Trophoblast cell (in vitro differentiated cells and primary cell): ENCODE measurements at places on chromosomes 3 and 15.

GRCh38 chr3:74267131-74267530 is 347.3 kb downstream of the CNTN3 start:
- H3K36me3 ChIP-seq, result no peaks in the 10 kb centered on the region
- no peaks in the 10 kb centered on the region for H3K4me1 ChIP-seq
- H3K27me3 ChIP-seq, result no peaks in the 10 kb centered on the region
- no peak overlapping the region for H3K4me3 ChIP-seq
- peak; percentile 11 for DNase-seq

- no peak for DNase-seq
- no peak overlapping the region for H3K4me3 ChIP-seq
- H3K36me3 ChIP-seq, result no peaks in the 10 kb centered on the region
- no peaks in the 10 kb centered on the region for H3K27me3 ChIP-seq
- H3K27ac ChIP-seq, result no peak overlapping the region
Observed at GRCh38 chr3:14804835-14805780, 13.7 kb upstream of the FGD5 start.

GRCh38 chr15:57609805-57610529 is 18.3 kb downstream of the MYZAP start:
- H3K27ac ChIP-seq, result no peak overlapping the region
- no peaks in the 10 kb centered on the region for H3K36me3 ChIP-seq
- H3K4me1 ChIP-seq, result peaks cover 2% of the 10 kb centered on the region
- H3K27me3 ChIP-seq, result no peaks in the 10 kb centered on the region

GRCh38 chr3:53628536-53629401 is 134.4 kb downstream of the CACNA1D start:
- H3K4me3 ChIP-seq, result no peak overlapping the region
- H3K4me1 ChIP-seq, result peaks cover 7% of the 10 kb centered on the region
- peak overlapping the region; percentile 35 for H3K27ac ChIP-seq
- no peaks in the 10 kb centered on the region for H3K27me3 ChIP-seq
- no peak for DNase-seq

DNA sequence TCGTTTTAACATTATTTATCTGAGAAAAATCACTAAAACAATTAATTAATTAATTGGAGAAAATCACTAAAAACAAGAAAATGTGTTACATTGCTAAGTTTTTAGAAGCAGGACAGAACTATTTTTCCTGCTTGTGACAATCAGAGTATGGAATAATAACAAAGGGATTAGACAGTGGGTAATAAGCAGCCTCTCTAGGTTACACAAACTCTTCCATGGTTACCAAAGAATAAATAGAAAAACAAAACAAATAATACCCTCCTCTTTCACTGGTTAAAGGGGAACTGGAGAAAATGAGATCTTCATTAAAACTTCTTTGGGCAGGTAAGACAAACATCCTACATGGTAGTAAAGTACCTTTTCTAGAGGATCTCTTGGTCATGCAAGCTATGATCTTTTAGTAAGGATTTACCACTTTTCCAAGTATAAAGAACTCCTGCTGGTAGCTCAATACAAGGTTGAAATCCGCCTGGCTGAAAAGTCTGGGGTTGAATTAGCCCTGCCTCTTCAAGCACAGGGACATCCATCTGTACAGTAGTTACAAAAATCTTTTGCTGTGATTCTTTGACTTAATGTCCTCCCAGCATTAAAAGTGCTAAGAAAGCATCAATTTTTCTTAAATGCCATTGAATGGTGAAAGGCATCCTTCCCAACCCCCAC is 2.5 kb upstream of the PLCH1 start:
- no peak overlapping the region for H3K27ac ChIP-seq
- no peak overlapping the region for H3K4me3 ChIP-seq
- no peaks in the 10 kb centered on the region for H3K4me1 ChIP-seq
- H3K36me3 ChIP-seq, result no peaks in the 10 kb centered on the region

- no peaks in the 10 kb centered on the region for H3K4me1 ChIP-seq
- H3K36me3 ChIP-seq, result no peaks in the 10 kb centered on the region
- peak; percentile 56 for DNase-seq
- H3K27ac ChIP-seq, result no peak overlapping the region
Observed at GRCh38 chr3:115092220-115092791, 54.8 kb downstream of the ZBTB20 start.

- no peak overlapping the region for H3K27ac ChIP-seq
- H3K27me3 ChIP-seq, result no peaks in the 10 kb centered on the region
- no peak overlapping the region for H3K4me3 ChIP-seq
- H3K36me3 ChIP-seq, result no peaks in the 10 kb centered on the region
Observed at GRCh38 chr3:5304789-5305683, 117.5 kb downstream of the EDEM1 start.

- H3K4me3 ChIP-seq, result no peak overlapping the region
- no peak overlapping the region for H3K27ac ChIP-seq
- no peaks in the 10 kb centered on the region for H3K36me3 ChIP-seq
- peaks cover 3% of the 10 kb centered on the region for H3K4me1 ChIP-seq
- no peaks in the 10 kb centered on the region for H3K27me3 ChIP-seq
- peak; percentile 48 for DNase-seq
Observed at GRCh38 chr3:65748326-65748725, 290.4 kb downstream of the MAGI1 start.

DNA sequence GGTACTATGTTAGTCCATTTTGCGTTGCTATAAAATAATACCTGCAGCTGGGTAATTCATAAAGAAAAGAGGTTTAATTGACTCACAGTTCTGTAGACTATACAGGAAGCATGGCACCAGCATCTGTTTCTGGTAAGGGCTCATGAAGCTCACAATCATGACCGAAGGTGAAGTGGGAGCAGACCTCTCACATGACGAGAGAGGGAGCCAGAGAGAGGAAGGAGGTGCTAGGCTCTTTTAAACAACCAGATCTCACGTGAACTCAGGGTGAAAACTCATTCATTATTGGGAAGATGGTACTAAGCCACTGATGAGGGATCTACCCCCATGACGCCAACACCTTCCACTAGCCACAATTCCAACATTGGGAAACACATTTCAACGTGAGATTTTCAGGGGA is 301.7 kb upstream of the MDFIC2 start:
- H3K4me1 ChIP-seq, result no peaks in the 10 kb centered on the region
- H3K4me3 ChIP-seq, result no peak overlapping the region
- DNase-seq, result no peak
- no peak overlapping the region for H3K27ac ChIP-seq
- no peaks in the 10 kb centered on the region for H3K27me3 ChIP-seq

GRCh38 chr3:30766522-30766921 is 127.9 kb downstream of the GADL1 start:
- H3K36me3 ChIP-seq, result no peaks in the 10 kb centered on the region
- no peak overlapping the region for H3K4me3 ChIP-seq
- no peak for DNase-seq
- H3K4me1 ChIP-seq, result peaks cover 3% of the 10 kb centered on the region

GRCh38 chr3:67518236-67518635 is 136.2 kb downstream of the SUCLG2 start:
- H3K27me3 ChIP-seq, result no peaks in the 10 kb centered on the region
- H3K4me1 ChIP-seq, result no peaks in the 10 kb centered on the region
- no peak overlapping the region for H3K4me3 ChIP-seq
- DNase-seq, result no peak
- H3K27ac ChIP-seq, result no peak overlapping the region
- H3K36me3 ChIP-seq, result peaks cover 2% of the 10 kb centered on the region

GRCh38 chr3:49639551-49639950 is 34.6 kb upstream of the APEH start:
- H3K27ac ChIP-seq, result no peak overlapping the region
- no peaks in the 10 kb centered on the region for H3K27me3 ChIP-seq
- no peak overlapping the region for H3K4me3 ChIP-seq
- H3K4me1 ChIP-seq, result no peaks in the 10 kb centered on the region
- DNase-seq, result no peak

DNA sequence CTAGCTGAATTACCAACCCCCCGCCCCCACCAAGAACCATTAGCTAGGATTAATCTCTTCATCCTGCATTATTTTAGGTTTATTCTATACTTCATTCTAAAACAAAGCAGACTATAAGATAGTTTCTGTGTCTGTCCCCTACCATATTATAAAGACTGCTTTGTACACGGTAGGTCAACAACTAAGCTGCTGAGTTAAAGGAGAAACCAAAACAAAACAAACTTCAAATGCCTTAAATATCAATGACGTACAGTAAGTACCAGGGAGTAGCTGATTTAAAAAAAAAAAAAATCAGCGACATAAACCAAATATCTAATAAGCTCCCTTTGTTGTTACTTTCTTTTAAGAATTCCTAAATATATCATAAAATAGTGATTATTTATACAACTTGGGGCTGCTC is 7.8 kb upstream of the VGLL4 start:
- no peaks in the 10 kb centered on the region for H3K27me3 ChIP-seq
- H3K36me3 ChIP-seq, result no peaks in the 10 kb centered on the region
- no peak overlapping the region for H3K27ac ChIP-seq
- no peak overlapping the region for H3K4me3 ChIP-seq

DNA sequence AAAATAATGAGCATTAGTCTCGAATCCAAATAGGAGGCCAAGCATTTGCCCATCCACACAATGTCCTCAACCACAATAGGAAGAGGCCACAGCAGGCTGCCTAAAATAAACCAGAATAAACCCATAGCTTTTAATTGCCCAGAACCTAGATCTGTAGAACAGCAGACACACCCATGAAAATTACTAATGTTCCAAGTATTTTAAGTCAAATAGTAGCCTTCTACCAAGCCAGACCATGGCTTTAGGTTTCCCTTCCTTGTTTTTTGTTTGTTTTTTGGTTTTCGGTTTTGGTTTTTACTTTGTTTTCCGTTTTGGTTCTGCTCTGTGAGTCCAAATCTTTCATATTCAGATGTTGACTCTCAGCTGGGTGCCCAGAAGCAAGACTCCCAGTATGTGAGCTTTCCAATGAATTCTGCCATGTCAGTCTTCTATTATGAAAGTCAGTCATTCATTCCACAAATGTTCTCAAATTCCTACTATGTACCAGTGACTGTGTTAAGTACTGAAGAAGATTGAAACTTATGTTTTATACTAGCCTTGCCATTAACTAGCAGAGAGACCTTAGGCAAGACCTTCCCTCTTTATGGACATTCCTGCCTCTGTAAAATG is 57.8 kb upstream of the BOC start:
- H3K4me1 ChIP-seq, result peaks cover 20% of the 10 kb centered on the region
- no peak overlapping the region for H3K4me3 ChIP-seq
- H3K27me3 ChIP-seq, result no peaks in the 10 kb centered on the region
- no peak overlapping the region for H3K27ac ChIP-seq
- H3K36me3 ChIP-seq, result peaks cover 2% of the 10 kb centered on the region

DNA sequence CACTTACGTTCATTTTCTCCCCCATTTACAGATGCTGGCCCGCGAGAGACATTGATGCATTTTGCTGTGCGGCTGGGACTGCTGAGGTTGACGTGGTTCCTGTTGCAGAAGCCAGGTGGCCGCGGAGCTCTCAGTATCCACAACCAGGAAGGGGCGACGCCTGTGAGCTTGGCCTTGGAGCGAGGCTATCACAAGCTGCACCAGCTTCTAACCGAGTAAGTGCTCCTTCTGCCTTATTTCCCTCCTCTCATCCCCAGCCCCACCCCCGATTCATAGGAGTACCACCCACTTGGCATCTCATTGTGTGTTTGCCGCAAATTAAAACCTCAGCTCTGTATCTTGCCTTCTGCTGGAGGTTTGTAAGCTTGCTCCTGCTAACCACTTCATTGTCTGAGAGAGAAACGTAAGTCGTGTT is 163.3 kb downstream of the AKAP13 start:
- H3K27ac ChIP-seq, result no peak overlapping the region
- H3K27me3 ChIP-seq, result no peaks in the 10 kb centered on the region
- H3K36me3 ChIP-seq, result peaks cover 4% of the 10 kb centered on the region
- no peak for DNase-seq
- no peaks in the 10 kb centered on the region for H3K4me1 ChIP-seq
